Left lung (tissue), 14 donors: ENCODE measurements at places on chromosomes 3 and 15. TPM values are rescaled to one million over a fixed set of nuclear protein-coding genes. Genes with fewer than 3 reads are reported as not detected.

DNA sequence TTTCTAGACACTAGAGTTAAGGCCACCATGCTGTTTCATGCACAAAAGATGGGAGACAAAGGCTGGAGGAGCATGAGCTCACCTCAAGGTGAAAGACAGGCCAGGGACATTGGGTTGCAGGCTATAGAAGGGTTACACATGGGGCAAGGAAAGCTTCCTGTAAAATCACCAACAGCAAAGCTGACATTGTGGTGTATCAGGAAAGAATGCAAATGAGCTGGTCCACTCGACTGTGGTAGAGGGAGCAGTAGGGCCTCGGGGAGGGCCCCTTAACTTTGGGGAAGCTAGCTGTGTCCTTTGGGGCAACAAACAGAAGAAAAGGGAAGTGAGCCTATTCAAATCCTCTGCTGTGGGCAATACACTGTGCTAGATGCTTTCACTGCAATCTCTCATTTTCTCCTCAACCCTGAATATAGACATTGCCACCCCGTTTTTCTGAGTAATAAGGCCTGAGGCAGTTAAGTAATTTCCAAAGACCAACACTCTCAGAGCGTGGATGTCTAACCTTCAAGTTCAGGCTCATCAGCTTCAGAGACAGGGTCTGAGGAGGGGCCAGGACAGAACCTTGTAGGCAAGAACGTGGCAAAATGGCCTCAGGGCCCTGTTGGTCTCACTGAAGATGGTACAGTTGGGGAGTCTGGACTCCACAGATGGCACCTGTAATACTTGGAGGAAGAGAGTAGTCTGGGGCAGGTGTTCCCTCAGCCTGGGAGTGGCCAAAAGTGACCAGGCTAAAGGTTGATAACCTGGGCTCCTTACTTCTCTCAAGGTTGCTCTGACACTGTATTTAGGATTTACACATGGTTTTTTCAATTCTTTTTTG lies 24.1 kb downstream of the CX3CR1 start:
- no peaks in the 10 kb centered on the region for H3K36me3 ChIP-seq
- no peaks in the 10 kb centered on the region for H3K27me3 ChIP-seq
- peak; percentile 71 for DNase-seq
- no peak overlapping the region for H3K4me3 ChIP-seq
- peak overlapping the region; percentile 88 for H3K27ac ChIP-seq

- H3K4me1 ChIP-seq = peaks cover 18% of the 10 kb centered on the region
- DNase-seq = peak; percentile 55
- peak overlapping the region; percentile 87 for H3K27ac ChIP-seq
- H3K27me3 ChIP-seq = no peaks in the 10 kb centered on the region
These were observed 497 bp upstream of the RPLP1 start for GRCh38 chr15:69451951-69452691.

- no peaks in the 10 kb centered on the region for H3K36me3 ChIP-seq
- no peaks in the 10 kb centered on the region for H3K27me3 ChIP-seq
- no peak for DNase-seq
- no peaks in the 10 kb centered on the region for H3K4me1 ChIP-seq
- H3K4me3 ChIP-seq = no peak overlapping the region
These were observed 35.8 kb upstream of the ABHD2 start for GRCh38 chr15:89052474-89052873.

CCDC191 gene
- total RNA-seq = 3.4 TPM

GRCh38 chr3:51692980-51693395 lies 13.9 kb upstream of the GRM2 start:
- no peaks in the 10 kb centered on the region for H3K4me1 ChIP-seq
- DNase-seq = no peak
- H3K4me3 ChIP-seq = no peak overlapping the region
- H3K27ac ChIP-seq = no peak overlapping the region
- peaks cover 92% of the 10 kb centered on the region for H3K36me3 ChIP-seq

GRCh38 chr15:83207009-83207659 lies 489 bp downstream of the HDGFL3 start:
- peak overlapping the region; percentile 88 for H3K27ac ChIP-seq
- DNase-seq = peak; percentile 59
- peaks cover 39% of the 10 kb centered on the region for H3K27me3 ChIP-seq

DNA sequence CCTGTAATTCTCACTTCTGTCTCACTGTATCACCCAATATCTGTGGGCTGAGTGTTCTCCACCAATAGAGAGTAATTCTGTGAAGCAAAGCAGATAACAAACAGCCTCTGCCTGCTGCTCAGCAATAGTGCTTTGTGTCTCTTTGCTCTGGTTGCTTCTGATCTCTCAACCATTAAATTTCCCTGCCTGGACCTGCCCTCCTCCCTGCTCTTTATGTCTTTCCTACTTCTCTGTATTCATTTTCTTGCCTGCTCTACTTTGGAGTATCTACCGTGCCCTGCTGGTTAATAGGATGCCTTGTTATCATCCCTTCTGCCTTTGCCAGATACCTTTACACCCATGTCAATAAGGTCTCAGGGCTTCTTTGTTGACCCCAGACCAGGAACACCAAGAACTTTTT lies 102.9 kb upstream of the CGNL1 start:
- no peak for DNase-seq
- H3K27me3 ChIP-seq = no peaks in the 10 kb centered on the region
- H3K27ac ChIP-seq = no peak overlapping the region
- no peaks in the 10 kb centered on the region for H3K36me3 ChIP-seq
- no peak overlapping the region for H3K4me3 ChIP-seq

TCAIM gene
- 26.8 TPM for total RNA-seq

CPA3 gene
- total RNA-seq = 14.3 TPM

GRCh38 chr3:184486614-184487013 lies 75.0 kb upstream of the EPHB3 start:
- peaks cover 9% of the 10 kb centered on the region for H3K27me3 ChIP-seq
- H3K4me1 ChIP-seq = no peaks in the 10 kb centered on the region

GRCh38 chr3:41259449-41260062 lies 60.3 kb downstream of the CTNNB1 start:
- H3K4me3 ChIP-seq = no peak overlapping the region
- H3K27ac ChIP-seq = no peak overlapping the region
- no peaks in the 10 kb centered on the region for H3K27me3 ChIP-seq
